ENCODE measurements at places on chromosomes 7 and 10.

GRCh38 chr7:106773228-106773627, 91.9 kb upstream of the PIK3CG start:
- DNase-seq: no peak

DNA sequence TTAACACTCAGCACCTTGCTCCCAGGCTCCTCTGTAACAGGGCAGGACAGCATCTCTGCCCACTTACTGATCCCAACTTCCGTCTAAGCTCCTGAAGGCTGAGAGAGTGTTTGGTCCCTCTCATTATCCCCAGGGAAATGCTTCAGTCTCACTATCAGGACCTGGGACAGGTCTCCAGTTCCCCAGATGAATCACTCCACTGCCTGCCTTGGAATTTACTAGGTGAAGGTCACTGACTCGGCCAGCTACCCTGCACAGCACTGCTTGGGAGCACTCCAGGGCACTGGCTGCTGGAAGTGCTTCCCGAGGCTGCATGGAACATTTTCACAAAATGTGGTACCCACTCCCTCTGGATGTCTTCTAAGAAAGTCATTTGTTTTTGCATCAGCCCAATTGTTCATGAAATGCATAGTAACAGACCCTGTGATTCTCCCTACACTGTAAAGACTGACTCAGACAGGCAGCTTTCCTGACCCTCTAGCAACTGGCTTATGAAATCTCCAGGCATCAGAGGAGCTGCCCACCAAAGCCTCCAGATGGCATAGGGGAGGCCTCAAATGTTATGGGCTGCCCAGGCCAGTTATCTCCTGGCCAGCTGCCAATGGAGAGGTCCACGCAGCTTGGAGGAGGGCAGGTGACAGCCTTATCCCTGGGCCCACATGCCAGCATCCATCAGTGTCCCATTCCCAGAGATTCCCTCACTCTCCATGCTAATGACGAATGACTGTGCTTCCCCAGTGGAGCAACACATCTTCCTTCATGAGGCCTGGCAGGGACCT, 89.1 kb downstream of the GFRA1 start:
- no peak for DNase-seq

DNA sequence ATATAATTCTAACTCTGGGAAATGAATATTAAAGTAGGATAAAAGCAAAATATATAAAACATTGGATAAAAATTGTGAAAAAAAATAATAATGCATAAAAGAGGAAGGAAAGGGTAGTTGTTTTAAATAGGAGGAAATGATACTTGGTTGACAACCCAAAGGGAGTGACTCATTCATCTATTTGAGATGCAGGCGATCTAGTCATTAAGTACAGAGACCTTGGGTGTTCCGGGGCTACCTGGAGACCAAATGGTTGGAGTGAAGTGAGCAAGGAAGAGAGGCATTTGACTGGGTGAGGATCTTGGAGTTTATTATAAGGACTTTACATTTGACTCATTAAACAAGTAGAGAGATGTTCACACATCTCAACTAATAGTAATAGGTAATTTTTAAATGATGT, 111.0 kb downstream of the LRRTM3 start:
- no peak for DNase-seq

DNA sequence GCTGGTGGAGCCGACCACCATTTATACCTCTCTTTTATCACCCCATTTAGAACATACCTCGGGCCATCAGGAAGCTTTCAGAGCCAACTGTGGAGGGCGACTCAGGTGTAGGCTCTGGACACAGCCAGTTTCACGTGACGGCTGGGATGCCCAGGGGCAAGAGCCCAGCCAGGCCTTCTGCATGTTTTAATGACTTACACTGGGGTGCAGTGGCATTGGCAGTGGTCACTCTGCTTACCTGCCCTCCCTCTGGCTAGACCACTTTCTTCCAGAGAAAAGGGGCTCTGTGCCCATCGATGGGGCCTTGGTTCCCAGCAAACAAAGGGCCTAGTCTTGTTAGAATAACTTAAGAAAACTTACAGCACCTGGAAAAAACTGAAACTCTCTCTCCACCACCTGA, 50.0 kb downstream of the PNLIPRP2 start:
- DNase-seq: no peak
